ENCODE measurements at places on chromosomes 11 and 22.

GRCh38 chr22:37675930-37676735, 697 bp downstream of the LGALS1 start:
- DNase-seq = no peak

GRCh38 chr11:74611369-74611861, 19.0 kb downstream of the POLD3 start:
- DNase-seq = no peak

GRCh38 chr11:115687934-115688333, 183.7 kb upstream of the CADM1 start:
- no peak for DNase-seq

DNA sequence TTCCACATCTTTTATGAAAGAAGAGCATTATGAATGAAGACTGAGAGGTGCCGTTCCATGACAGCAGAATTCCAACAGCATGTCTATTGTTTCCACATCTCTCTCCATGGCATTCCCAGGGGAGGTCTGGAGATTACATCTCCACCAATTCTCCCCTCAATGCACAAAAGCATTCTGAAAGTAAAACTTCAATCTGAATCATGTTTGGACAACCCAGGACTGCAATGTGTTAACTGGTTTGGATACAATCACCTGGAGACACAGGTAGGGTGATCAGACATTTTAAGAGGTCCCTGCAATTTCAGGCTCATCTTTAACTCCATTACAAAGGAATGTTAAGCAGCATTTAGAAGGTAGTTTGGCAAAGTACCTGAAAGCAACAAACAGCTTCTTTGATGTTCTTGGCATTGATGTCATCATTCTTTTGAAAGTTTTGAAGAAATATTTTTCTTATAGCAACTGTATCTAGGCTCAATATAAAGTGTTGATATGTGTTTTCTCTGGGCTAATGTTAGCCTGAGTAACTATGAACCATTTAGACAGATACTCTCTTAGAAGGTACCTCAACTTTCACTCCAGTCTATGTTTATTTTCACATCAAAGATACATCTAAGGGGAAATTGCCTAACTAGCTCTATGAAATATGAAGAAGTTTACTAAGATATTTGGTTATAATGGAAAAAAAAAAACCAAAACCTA, 181.4 kb upstream of the MTMR2 start:
- DNase-seq = no peak

DNA sequence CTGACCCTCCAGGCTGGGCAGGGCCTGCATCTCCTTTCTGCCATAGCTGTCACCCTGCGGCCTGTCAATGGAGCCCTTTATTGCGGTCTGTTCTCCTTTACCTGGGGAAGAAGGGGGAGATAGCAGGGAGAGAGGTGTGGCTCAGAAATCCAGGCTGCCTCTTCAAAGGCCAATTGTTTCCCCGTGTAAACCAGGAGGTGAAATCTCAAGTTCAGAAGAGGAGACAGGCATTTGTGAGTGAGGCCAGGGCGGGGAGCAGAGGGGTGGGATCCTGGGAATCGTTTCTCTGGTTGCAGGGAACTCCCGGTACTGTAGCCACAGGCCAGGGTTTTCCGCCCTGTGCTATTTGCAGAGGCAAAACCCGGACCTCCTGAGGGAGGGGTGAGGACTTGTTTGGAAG, 9.1 kb downstream of the DCPS start:
- DNase-seq = no peak

DNA sequence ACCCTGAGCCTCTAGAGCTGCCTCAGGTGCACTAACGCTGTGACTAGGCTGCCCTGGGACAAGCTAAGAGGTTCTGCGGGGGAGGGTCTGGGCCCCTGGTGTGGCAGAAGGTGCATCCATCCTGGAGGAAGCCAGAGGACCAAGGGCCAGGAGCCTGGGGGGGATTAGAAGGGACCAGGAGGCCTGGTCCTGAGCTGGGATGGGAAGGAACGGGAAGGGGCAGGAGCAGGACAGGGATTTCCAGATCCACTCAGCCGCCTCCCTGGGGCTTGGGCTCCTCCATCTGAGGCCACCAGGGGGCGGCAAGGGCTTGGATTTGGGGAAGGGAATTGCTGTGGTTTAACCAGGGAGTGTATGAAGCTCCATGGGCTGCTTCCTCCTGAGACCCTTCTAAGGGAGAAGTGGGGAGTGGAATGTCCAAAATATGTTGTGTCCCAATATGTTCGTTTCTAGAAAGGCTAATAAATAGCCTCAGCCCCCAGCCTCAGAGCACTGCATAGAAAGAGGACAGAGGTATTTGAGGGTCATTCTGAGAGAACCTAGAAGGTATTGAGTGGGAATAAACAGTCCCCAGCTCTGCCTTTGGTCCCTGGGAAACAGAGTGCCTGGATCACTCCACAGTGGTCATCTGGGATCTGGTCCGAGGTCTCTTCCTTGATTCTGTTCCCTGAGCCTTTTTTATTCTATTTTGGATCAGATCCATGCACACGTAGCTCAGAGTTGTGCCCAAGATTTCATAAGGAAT, 17.4 kb upstream of the PRAME start:
- no peak for DNase-seq

DNA sequence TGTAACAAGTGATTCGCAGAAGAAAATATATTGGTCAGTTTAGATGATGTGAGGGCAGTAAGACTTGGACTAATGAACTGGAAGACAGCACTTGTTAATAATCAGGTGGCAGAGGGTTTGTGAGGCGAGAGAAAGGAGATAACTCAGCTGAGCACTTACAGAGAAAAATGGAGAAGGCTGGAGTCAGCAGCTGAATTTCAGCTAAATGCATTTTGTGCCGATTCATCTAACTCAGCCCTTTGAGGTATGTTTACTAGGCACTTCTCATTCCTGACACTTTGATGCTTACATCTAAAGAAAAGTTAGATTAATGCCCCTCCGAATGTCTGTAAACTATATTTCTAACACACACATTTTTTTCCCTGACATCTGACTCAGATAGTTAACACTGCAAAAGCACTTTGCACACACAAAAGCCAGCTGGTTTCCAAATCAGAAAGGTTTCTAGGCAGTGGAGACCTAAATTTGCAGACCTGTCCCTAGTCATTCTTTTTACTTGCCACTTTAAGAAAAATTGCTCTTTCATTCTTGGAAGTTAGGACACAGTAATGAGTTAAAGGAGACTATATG, 859.5 kb upstream of the CCDC90B start:
- no peak for DNase-seq

DNA sequence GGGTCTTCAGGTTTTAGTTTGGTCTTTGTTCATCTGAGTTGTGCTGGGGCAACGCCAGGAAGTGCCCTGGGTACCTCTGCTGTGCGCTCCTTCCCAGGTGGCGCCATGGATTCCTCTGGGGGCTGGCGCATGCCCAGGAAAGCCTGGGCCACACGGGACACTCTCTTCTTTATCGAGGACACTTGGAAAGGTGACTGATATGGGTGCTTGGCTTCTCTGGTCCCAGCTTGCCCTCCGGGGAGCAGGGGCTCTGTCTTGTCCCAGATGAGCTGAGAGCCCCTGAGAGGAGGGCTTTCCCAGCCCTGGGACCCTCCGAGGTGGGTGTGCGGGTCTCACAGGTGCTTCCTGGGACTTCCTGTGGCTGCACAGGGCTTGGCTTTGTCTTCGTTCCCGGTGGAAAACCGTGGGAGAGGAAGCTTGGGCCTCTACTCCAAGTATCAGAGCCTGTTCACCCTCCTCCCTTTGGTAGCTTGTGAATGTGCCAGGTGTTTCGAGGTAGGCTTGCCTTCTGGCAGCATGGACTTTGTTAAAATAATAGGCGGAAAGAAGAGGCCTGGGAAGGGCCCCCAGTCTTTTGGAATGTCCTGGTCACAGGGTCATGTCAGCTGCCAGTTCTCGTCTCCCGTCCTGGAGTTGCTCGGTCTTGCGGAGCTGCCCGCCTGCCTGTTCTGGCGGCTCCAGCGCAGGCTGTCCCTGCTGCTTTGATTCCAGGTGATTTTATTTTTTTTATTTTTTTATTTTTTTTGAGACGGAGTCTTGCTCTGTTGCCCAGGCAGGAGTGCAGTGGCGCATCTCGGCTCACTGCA, 10.1 kb upstream of the NEAT1 start:
- DNase-seq = no peak

- DNase-seq = no peak
Observed at GRCh38 chr11:19275496-19275895, 34.8 kb upstream of the E2F8 start.

DNA sequence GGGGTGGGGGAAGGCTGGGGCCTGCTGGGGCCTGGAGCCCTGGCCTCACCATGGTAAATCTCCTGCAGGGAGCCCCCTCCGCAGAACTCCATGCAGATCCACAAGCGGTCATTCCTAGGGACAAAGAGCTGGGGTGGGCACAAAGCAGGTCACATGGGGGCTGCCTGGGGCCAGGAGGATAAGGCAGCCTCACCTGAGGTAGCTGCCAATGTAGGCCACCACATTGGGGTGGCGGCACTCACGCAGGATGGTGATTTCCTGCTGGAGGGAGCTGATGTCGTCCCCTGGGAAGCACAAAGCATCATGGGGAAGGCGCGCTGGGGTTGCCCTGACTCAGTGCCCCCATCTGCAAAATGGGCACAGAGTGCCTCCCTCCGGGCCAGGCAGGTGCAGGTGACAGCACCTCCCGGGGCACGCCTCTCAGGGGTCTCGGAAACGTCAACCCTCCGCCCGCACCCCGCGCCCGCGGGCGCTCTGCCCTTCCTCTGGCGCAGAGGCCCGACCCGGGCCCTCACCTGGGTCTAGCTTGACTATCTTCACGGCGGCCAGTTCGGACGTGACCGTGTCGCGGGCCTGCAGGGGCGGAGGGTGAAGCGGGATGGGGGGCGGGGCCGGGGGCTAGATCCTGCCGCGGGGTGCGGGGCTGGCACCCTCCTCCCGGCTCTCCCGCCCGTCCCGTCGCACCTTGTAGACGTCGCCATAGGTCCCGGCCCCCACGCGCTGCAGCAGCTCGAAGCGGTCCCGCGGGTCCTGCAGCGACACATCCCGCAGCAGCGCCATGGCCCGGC, 450 bp downstream of the MAP4K2 start:
- no peak for DNase-seq

GRCh38 chr11:105929084-105929955, 92.7 kb downstream of the MSANTD4 start:
- no peak for DNase-seq

DNA sequence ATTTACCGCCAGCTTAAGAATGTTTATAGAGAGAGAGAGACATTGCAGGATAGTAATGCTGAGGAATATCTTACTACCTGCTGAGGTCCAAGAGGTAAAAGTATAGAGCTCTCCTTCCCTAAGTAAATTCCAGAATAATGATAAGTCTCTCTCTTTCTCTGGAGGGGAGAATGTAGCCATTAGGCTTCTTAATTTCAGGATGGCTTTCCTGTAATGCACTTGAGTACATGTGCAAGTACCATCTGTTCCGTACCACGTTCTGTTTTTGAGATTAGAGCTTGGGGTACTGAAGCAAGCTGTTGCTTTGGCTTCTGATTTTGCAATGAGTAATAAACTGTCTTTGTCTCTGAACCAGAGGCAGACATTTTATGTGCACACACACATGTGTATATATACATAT, 1314.0 kb downstream of the JRKL start:
- DNase-seq = no peak

GRCh38 chr11:60165538-60165937, 17.3 kb downstream of the MS4A6A start:
- DNase-seq = no peak

DNA sequence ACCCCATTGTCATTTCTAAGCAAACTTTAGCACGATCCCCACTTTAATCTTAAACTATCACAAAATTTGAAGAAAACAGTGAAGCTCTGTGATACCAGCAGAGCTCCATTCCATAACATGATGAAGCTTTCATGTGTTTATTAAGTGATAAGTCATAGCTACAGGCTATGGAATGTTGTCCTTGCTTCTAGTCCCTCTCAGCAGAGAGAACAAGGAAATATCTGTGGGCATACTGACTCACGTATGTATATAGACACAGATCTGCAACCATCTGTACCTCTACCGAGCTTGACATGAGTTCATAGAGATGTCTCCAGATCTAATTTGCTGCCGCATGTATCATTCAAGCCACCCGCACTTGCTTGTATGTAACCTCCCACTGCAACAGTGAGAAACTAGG, 588.9 kb downstream of the ETS1 start:
- DNase-seq = no peak

- DNase-seq = no peak
Observed at GRCh38 chr11:27028561-27028965, 12.1 kb upstream of the BBOX1 start.

DNA sequence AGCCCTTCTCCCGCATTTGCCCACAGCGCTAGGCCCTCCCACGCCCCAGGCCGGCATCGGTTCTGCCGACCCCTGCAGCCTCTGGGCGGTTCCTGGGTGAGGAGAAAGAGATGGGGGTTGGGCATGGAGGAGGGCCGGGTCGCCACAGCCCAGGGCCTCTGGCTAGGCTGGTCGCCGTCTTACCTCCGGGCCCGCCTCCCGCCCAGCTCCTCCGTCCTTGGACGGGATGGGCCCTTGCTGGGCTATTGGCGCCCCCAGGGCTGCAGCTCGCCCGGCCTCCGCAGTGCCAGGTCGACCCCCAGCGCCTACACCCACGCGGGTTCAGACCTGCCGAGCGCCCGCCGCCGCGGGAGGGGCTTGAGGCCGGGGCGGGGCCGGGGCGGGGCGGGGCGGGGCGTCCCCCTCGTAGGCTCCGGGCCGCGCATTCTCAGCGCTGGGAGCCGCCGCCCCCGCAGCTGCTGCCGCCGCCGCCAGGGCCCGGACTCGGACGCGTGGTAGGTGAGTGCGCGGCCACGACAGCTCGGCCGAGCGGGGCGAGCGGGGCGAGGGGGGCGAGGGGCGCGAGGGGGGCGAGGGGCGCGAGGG, at the start of gene CD151:
Gene CD151, plus strand, starts transcription at position 424 of the 585 bp plus-strand sequence. CDS start 3,118 bp downstream, outside the sequence.
- DNase-seq = no peak

GRCh38 chr11:37422511-37422910, 824.5 kb upstream of the RAG2 start:
- no peak for DNase-seq

DNA sequence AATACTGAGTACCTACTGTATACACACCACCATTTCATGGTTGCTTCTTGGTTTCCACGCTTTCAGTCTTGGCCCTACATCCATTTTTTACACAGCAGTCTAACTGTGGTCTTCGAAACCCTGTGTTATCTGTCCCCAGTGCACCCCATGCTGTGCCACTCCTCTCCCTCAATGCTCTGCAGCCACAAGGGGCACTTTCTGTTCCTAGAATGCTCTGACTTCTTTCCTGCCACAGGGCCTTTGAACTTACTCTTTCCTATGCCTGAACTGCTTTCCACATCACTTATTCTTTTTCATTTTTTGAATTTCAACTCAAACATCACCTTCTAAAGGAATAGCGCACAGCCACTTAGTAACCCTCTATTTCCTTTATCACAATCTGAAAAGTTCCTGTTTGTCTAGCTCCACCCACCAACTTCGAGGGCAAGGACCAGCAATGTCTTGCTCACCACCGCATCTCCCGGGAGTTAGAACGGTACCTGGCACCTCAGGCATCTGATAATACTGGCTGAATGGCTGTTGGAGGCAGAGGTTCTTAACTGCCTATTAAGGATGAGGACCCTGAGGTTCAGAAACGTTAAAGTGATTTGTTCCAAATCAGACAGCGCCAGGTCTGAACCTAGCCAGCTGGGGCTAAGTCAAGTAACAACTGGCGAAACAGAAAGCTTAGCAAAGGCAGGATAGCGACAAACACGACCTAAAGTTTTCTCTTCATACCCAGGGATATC, 568 bp downstream of the ALG8 start:
- peak; percentile 7 for DNase-seq

All from stimulated activated CD8-positive, alpha-beta memory T cell treated with anti-CD3 and anti-CD28 coated beads, Interleukin-15, amount 100 ng/mL, for 24 hours (primary cell).